ENCODE measurements at places on chromosomes 4 and X. TPM values are rescaled to one million over a fixed set of nuclear protein-coding genes. Genes with fewer than 3 reads are reported as not detected.

Gene F11
- not detected for total RNA-seq

Gene ALG13
- total RNA-seq = 40.3 TPM

DNA sequence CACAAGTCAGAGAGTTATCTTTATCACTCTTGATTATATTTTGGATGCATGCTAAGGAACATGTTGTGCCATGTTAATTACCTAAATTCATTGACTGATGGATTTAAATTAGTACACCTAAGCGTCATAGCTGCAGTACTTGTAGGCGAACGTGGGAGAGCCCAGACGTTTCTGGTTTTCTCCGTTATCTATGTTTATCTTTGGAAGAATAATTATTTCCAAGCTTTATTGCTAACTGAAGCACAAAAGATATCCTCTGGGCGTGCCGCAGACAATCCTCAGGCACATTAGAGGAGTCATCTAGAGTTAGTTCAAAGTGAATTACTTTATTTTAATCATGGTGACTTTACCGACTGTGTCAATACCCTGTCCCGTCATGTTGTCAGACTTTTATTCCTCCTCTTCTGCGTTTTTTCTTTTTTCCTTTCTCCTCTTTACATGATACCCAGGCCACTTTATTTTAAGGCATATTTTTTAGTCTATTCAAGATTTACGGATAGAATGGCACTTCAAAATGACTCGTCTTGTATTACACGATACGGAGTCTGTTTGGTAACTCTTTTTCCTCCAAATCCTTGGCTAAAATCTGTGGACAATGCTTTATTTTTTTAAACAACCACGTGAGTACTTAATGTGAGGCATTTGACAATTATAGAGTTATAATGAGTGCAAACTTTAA, 632.0 kb upstream of the TENM3 start:
- DNase-seq = no peak

GRCh38 chr4:153494562-153494961, 28.4 kb downstream of the TMEM131L start:
- DNase-seq = no peak

DNA sequence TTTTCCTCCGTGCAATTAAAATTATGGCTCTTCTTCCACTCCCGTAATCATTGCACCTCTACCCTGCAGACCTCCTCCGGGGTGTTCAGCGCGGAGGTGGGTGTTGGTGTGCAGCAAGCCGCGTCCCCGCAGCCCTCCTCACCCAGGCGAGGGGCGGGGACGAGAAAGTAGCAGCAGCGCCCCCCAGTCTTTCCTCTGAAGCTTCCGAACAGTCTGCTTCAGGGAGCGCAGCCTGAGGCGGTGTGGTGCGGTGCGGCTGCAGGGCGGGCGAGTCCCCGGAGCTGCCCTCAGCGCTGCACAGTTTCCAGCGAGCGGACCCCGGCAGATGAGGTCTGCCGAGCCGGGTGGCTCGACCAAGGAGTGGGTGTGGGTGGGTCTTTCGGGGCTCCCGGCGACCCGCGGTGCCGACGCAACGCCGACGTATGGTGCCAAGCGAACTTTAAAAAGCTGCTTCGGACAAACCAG, at the start of gene FRAS1:
Gene FRAS1, plus strand, starts transcription at position 189 of the 465 bp plus-strand sequence. CDS start 687 bp downstream, outside the sequence.
- peak; percentile 49 for DNase-seq

DNA sequence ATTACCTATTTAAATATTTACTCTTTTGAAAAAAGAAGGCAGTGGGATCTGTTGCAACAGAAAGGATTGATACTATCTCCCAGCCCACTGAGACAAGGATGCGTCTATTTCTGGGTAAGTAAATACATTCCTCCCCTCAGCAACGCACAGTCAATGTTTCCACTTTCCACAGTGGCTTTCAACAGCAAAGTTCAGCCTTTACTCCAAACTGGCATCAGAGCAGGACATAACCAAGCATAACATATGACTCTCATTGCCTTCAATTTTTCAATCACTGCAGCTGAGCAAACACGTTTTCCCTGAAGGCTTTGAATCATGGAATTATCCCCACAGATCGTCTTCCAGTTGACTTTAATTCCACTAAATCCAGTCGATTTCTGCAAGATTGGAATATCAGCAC, 160.3 kb upstream of the FRG1 start:
- no peak for DNase-seq

GRCh38 chr4:112840061-112840460, 203.1 kb downstream of the LARP7 start:
- no peak for DNase-seq

DNA sequence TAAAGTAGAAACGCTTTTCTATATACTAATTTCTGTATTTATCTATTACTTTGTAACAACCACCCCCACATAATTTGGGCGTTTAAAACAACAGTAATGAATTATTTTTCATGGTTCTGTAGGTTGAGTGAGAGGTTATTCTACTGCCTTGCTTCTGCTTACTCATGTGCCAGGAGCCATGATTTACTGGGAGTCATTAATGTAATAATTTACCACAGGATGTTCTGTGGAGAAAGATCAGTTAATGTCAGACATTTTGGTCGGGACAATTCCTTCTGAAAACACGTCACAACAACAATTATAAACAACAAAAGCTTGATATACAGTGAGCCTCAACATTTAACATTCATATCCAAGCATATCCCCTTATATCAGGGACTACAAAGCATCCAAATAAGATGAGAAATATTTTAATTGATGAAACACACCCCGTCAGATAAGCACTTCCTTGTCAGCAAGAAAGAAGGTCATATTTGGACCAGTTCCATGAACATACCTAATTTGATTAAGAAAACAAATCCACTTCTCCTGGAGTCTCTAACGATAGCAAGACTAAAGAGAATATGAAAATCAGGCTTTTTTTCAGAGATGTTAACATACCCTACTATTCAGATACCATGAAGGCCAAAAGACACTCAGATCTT, 238.5 kb downstream of the PRDM5 start:
- DNase-seq = no peak

Measured in Caco-2 (cell line).